ENCODE measurements at places on chromosomes 4 and X. TPM values are rescaled to one million over a fixed set of nuclear protein-coding genes. Genes with fewer than 3 reads are reported as not detected.
A peak's percentile ranks its signal among the peaks of the same experiment; 100 is the strongest.

Gene IL2
- total RNA-seq, result not detected

Gene BMP2K
- total RNA-seq, result 173 TPM

- DNase-seq, result no peak
Observed at GRCh38 chr4:80578001-80578400, 242.5 kb downstream of the CFAP299 start.

DNA sequence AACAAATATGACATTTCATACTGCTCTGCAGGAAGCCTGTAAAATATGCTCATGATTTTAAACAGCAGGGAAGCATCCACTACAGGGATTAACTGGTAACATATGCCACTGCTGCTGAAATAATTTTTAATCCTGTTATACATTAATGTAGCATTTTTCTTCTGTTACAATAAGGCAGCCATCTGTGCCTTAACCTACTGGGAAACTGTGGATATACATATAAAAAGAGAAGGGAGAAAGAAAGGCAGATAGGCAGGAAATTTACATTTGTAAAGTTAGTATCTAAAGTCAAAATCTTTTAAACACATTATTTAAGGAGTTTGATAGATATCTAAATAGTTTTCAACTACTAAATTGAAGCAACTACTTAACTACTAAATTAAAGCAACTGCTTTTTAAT is 514.6 kb upstream of the KLHL4 start:
- no peak for DNase-seq

DNA sequence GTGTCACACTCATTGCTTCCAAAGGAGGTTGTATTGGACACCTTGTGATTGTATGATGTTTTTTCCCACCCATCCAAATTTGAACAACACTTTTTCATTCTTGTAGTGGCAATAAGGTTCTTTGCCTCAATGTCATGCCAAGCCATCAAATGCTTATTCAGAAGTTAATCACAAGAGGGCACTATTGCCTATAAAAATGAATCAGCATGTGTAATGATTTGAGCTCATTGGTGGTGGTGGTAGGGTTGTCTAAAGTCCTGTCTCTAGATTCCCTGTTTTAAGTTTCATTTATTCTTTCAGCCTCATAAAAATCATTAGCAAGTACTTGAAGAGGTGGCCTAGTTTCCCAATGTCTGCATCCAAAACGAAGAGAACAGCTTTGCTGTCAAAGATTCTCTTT is 37.0 kb downstream of the IRS4 start:
- peak; percentile 19 for DNase-seq

DNA sequence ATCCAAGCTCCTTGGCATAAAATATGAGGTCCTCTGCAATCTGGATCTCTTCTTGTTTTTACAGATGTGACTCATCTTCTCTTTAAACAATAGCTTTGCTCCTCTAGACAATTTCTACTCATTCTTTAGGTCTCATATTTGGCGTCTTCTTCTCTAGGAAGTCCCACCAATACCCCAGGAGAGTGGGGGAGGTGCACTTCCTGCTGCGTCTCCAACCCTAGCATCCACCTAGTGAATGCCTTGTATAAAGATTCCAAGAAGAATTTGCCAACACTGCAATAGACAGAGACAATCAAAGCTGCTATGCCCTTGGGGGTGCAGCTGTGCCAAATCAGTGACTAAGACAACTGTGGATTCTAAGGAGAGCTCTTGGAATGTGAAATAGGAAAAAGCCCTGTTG is 45.7 kb upstream of the SLC10A7 start:
- no peak for DNase-seq

DNA sequence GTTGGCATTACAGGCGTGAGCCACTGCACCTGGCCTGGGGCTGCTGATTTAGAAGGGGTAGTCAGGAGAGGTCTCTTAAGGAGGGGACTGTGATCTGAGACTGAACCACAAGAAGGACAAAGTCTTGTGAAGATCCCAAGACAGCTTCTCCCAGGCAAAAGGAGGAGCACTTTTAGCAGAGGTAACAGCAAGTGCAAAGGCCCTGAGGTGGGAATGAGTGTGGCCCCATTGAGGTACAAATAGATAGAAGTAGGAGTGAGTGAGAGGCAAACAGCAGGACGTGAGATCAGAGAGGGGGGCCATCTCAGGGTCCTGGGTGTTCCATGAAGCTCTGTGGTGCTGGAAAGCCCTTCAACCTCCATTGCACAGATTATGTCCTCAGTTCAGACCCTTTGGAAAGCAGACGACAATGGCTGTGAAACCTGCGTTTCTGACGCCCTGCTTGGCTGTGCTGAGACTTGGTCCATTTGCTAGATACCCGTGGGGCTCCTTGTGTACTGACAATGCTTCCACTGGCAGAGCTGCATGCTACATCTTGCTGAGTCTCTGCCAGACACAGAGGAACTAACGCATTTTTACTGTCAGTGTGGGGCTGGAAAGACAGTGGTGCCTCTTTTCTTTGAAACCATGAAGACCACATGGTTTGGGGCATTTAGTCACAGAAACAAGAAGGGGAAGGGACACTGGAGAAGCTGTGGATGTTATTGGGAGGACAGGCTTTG is 1.3 kb upstream of the CCKAR start:
- DNase-seq, result no peak

DNA sequence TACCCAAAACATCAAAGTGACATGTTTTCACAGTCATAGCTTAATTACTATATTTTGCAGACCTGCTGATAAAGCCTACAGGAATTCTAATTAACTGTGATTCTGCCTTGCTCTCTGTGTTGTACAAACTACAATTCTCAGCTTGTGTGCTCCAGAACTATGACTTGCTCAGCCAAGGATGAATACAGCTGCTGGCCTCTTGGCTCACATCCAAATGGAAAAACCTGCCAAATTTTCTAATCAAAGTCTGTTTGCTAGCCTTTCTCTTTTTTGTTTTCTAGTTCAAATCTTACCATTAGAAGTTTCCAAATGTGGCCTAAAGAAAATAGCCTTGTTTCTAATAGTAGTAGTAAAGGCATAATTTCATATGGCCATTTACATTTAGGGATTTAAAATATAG is 1176.8 kb downstream of the FAM133A start:
- no peak for DNase-seq

DNA sequence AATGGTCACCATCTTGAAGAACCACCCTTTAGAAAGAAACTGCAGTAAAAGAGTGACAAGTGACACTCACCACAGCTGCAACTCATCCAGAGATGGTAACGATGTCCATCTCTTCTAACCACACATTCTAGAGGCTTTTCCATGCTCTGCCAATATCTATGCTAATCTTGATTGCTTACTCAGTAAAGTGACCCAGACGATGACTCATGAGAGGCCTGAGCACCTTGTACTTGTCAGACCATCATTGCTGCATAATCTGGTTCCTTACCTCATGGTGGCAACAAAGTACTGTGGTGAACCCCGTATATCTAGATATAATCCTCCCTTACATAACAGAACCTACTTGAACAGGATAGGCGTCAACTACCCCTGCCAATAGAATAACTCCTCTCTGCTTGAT is 75.6 kb downstream of the CCNG2 start:
- no peak for DNase-seq

Data from fibroblast of villous mesenchyme (primary cell).